ENCODE measurements at places on chromosomes 7 and 10. TPM values are rescaled to one million over a fixed set of nuclear protein-coding genes. Genes with fewer than 3 reads are reported as not detected.

- H3K27me3 ChIP-seq = peaks cover 2% of the 10 kb centered on the region
- H3K36me3 ChIP-seq = no peaks in the 10 kb centered on the region
- no peak for DNase-seq
Observed at GRCh38 chr10:79024296-79024695, 44.5 kb upstream of the ZMIZ1 start.

SNX10 gene
- 48.3 TPM for total RNA-seq

DNA sequence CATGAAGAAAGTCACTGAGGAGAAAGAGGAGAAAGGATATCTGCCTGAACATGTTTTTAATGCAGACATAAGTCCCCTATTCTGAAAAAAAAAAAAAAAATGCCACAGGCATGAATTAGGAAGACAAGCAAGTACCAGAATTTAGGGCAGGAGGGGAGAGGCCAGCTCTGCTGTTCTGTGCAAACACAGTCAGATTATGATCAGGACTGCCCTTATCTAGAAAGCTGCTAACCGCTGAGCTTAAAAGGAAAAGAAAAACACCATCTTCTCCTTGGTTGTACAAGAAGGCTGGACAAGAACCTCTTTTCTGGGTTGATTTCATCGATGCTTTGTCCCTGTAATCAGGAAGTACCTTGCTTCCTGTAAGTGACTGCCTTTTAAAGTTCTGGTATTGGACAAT lies 15.3 kb upstream of the PWWP2B start:
- H3K27ac ChIP-seq = no peak overlapping the region
- H3K36me3 ChIP-seq = no peaks in the 10 kb centered on the region
- no peak for DNase-seq
- H3K4me3 ChIP-seq = no peak overlapping the region
- H3K4me1 ChIP-seq = peaks cover 13% of the 10 kb centered on the region

DNA sequence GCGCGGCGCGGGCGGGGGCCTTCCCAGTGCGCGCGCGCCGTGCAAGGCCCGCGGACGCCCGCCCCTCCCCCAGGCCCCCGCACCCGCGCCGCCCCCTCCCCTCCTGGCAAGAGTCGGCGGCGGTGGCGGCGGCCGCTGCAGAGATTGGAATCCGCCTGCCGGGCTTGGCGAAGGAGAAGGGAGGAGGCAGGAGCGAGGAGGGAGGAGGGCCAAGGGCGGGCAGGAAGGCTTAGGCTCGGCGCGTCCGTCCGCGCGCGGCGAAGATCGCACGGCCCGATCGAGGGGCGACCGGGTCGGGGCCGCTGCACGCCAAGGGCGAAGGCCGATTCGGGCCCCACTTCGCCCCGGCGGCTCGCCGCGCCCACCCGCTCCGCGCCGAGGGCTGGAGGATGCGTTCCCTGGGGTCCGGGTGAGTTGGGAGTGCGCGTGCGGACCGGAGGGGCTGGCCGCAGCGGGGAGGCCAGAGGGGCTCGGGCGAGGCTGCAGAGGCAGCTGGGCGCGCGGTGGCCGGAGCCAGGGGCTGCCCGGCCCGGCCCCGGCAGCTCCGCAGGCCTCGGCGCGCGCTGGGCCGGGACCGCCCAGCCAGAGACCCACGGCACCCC lies at the start of gene BMPR1A:
Gene BMPR1A (plus strand): TSS at position 109 of the 602 bp plus-strand sequence. CDS start 119,400 bp downstream, outside the sequence.
- H3K4me1 ChIP-seq = peaks cover 52% of the 10 kb centered on the region
- peaks cover 39% of the 10 kb centered on the region for H3K27me3 ChIP-seq
- H3K4me3 ChIP-seq = peak within 1 kb of the TSS; percentile 89

SH2D4B gene
- 0.18 TPM for total RNA-seq

GRCh38 chr10:57186201-57186600 lies 825.1 kb upstream of the ZWINT start:
- no peaks in the 10 kb centered on the region for H3K36me3 ChIP-seq
- H3K27me3 ChIP-seq = no peaks in the 10 kb centered on the region
- no peaks in the 10 kb centered on the region for H3K4me1 ChIP-seq
- no peak overlapping the region for H3K27ac ChIP-seq

DNA sequence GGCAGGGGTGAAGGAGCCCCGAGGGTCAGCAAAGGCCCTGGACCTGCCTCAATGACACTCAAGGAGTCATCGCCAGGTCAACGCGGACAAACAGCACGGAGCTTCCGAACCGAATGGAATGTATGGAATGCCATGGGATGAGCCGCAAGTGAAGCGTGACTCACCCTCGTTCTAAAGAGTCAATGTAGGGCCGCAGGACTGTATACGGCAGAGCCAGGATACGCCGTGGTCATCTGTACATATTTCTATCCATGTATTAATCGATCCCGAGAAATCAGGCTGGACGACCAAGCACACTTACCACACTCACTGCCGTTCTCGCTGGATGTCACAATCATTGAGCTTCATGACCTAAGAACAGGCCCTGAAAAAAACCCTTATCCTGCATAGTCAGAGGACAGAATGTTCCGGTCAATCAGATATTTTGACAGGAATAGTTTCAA lies 4.3 kb downstream of the SNX8 start:
- H3K27ac ChIP-seq = no peak overlapping the region
- no peak for DNase-seq
- H3K4me1 ChIP-seq = peaks cover 15% of the 10 kb centered on the region
- peaks cover 2% of the 10 kb centered on the region for H3K36me3 ChIP-seq
- no peaks in the 10 kb centered on the region for H3K27me3 ChIP-seq

ARMC3 gene
- not detected for total RNA-seq

DEPP1 gene
- 5.3 TPM for total RNA-seq
